ENCODE measurements at places on chromosomes 3 and 15.

DNA sequence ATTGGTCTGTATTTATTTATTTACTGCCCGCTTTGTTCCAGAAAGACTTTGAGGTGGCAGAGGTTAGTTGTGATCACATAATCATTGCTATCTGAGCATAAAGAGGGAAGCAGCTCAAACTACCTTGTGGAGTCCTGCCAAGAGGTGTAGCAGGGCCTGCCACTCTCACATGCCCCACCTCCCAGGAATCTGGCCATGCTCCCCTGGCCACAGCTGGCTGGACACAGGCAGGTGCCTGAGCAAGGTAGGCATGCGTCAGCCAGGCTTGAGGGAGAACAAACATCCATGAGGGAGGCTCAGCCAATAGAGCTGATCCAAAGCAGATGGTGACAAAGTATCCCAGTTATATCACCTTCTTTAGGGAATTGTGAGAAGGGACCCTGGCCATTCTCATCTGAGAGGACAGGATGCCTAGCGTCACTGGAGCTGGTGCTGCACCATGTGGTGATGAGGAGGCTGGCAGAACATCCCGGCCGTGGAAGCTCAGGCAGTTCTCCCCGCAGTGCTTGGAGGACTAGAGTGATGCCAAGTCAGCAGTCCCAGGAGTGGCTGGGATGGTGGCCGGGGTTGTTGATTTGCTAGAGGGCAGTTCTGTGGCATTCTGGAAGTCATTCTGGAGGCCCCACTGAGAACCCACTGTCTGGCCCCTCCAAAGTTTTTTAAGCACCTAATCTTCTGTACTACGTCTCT lies 6.8 kb upstream of the POLG start:
- no peak for DNase-seq

DNA sequence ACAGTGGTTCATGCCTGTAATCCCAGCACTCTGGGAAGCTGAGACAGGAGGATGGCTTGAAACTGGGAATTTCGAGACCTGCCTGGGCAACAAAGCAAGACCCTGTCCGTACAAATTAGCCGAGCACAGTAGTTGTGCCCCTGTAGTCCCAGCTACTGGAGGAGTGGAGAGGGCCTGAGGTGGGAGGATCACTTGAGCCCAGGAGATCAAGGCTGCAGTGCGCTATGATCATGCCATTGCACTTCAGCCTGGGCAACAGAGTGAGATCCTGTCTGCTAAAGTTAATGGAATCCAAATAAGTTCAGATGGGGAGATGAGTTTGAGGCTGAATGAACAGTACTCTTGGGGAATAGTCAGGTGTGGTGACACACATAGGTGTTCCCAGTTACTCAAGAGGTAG lies 14.4 kb downstream of the TRIM71 start:
- no peak for DNase-seq

DNA sequence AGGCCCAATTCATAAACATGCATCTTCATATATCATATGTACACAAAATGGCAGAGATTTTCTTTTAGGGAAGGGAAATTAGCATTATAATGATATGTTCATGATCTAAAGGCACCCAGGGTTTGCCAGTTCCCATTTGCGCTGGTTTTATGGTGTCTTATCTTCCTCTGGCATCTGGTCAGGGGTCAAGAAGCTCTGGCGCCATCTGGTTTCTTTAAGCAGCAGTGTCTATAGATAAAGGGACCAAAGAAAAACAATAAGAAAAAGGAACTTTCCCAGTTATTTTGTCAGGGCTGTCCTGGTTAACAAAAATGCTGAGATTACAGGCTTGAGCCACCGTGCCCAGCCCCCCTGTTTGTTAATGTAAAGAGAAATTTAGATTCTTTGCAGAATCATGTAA lies 3.3 kb upstream of the DCP1A start:
- DNase-seq = no peak

DNA sequence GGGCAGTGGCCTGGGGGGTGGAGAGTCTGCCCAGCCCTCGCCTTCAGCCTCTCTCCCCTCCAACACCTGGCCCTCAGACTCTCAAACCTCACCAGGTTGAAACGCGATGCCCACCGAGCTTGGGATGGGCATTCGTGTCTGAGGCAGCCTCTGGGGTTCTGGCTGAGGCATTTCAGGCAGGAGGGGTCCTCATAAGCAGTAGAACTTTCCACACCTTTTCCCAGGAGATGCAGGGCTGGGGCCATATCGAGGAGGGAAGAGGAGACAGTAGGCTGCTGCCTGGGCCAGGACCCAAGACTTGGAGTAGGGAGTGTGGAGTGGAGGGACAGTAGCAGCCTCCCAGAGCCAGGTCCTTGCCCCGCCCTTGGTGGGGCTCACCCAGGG lies 24.6 kb downstream of the ACAA1 start:
- no peak for DNase-seq

- no peak for DNase-seq
Observed at GRCh38 chr3:101633186-101633585, 43.7 kb downstream of the ZBTB11 start.

GRCh38 chr3:30084971-30085403 lies 521.4 kb upstream of the TGFBR2 start:
- no peak for DNase-seq

DNA sequence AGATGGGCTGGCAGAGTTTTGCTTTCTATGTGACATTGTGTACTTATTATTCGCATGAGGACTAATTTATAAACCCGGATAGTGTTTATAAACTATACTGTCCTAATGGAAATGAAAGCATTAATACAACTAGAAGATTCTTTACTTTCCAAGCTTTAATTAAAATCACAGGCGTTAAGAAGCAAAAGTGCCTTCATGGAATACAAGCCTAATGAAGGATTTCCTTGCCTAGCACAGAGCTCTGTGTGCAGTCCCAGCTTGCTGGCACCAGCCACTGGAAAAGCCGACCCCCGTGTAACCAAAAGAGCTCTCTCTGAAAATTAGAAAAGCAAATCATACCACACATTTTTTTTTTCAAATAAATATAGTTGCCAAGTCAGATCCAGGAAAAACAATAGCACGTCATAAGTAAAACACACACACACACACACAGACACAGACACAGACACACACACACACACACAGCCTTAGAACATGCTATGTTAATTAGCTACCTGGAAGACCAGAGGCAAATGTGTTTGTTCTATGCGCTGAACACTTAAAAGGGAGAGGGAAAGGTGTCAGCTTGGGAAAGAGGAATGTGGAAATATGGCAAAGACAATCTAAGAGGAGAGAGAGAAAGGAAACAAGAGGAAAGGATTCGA lies 1084.2 kb downstream of the TUSC7 start:
- DNase-seq = no peak

DNA sequence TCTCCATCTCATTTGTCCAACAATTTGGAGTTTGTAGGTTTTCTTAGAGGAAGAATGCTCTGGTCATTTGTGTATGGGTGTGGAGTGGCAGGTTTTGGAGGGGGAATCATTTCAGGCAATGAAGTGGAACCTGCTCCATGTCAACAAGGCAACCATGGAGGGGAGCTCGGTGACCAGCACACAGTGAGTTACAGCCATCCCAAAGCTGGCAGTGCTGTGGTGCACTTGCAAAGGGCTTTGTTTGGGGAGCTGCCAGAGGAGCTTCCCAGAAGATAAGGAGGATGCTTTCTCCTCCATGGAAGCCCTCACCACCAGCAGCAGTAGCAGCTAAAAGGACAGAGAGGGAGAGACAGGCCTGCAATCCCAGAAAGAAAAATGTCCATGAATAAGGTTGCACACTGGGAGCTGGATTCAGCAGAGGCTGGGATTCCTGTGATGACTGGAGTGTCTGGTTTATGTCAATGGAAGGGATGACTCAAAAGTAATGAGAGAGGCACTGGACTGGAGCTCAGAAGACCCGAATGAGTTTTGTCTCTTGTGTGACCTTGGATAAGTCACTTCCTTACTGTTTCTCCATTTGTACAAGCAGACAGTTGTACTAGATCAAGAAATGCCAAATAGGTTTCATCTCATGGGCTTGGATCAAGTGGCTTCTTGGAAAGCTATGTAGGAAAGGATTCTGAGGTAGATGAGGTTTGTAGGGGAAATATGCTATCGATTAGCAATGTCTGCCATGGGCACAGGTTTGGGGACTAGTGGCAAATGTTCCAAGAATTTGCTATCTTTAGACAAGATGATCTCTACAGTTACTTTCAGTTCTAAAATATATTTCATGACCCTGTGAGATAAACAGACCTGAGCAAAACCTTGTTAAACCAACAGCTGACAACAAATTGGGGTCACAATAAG lies 27.2 kb upstream of the UBE2Q2 start:
- no peak for DNase-seq

DNA sequence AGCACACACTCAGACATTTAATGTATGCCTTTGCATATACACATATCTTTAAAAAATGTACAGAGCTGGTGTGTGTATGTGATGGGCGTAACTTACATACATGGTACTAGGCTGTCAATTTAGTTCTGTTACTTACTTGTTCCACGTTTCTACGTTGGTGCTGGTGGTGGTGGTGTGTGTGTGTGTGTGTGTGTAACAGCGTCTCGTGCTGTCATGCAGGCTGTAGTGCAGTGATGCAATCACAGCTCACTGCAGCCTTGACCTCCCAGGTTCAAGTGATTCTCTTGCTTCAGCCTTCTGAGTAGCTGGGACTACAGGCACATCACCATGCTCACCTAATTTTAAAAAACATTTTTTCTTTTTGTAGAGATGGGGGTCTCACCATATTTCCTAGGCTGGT lies 64.2 kb downstream of the ISG20 start:
- no peak for DNase-seq

- DNase-seq = no peak
Observed at GRCh38 chr15:93246266-93247242, 157.5 kb upstream of the RGMA start.

DNA sequence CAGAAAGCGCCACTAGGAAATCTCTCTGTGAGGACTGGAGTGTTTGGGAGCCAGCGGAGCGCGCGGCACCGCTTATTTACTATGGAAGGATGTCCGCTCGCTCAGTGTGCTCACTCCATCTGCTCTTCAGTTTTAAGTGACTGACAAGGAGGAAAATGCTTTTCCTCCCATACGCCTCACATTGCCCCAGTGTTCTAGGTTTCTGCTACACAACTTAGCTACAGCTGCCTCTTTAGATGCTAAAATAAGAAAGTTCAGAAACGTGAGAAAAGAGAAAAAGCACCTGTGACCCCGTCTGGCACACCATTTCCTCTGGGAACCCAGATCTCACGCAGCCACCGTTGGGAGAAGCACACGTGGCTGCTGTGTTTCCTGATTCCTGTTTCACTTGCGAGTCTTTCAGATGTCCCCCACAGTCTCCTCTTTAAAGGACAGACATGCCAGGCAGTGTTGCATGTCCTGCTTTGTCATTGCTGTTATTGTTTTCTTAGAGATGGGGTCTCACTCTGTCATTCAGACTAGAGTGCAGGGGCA lies 11.7 kb upstream of the MUSTN1 start:
- no peak for DNase-seq

DNA sequence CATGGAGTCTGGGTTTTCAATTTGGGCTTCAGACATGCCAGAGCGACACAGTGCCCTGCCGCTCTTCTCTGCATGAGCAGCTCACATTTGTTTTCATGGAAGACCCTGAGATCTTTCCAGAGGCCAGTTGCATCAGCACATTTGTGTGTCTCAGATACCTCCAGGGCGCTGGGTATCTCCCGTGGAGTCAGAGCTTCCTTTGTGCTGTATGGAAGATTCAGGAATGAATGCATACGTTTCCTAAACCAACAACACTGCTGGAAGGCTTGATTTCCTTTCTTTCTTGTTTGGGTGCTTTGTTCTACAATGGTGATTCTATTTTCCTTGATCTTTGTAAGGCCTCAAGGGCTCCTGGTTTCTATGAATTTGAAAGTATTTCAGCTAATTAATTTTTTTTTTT lies 106.5 kb downstream of the CACNA2D3 start:
- DNase-seq = no peak

GRCh38 chr3:132616780-132617179 lies 19.7 kb downstream of the ACKR4 start:
- DNase-seq = no peak

DNA sequence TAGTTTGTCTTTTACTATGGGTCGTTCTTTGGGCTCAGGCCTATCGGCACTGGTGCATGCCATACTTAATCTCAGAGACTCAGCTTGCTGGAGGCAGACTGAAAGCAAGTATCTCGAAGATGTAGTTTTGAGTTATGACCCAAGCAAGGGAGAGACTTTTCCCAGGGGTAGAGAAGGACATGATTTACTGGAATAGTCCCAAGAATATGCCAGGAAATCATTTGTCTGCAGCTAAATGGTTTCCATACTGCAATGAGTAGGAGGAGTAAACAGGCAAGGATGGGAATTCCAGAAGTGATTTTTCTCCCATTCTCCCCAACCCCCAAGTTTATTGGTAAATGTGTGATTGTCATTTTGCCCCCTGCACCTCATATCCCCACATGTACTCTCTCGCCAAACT lies 35.4 kb upstream of the LACTB start:
- no peak for DNase-seq

GRCh38 chr3:50617096-50617791 lies at the start of gene MAPKAPK3:
MAPKAPK3 (plus strand) TSS chr3:50617151; CDS start chr3:50617566, 415 bp downstream.
- no peak for DNase-seq

- no peak for DNase-seq
Observed at GRCh38 chr3:112333381-112334317, 693 bp downstream of the CD200 start.

GRCh38 chr3:11230125-11230524 lies 42.1 kb upstream of the ATG7 start:
- DNase-seq = no peak

DNA sequence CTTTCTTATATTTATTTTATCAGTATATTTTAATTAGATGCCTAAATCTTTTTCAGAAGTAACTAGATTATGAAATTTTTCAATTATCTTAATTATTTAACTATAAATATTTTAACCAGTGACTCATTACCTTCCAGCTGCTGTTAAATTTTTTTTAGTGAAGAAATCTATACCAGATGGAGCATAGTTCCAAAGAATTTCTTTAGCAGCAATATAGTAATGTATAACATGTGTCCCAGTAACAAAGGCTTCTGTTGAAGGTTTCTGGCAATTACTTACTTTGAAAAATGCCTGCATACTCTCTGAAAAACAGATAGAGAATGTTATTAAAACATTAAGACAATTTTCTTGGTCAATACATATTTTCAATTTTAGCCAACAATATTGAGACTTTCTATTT lies 45.1 kb upstream of the CP start:
- DNase-seq = no peak

DNA sequence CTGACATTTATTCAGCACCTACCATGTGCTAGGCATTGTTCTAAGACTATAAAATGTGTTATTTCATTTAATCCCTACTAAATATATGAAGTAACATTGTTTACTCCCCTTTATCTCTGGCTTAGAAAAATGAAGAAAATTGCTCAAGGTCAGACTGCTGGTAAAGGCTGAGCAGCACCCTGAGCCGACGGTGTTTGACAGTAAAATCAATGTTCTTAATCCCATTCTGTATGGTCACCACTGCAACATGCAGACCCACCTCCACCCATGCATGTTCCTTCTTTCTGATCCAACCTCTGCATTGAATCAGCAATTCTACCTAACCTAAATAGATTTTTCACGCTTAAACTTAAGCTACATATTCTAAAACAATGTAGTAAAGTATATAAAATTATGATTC lies 216.5 kb downstream of the ZBBX start:
- no peak for DNase-seq

Measured in activated CD8-positive, alpha-beta memory T cell treated with anti-CD3 and anti-CD28 coated beads for 4 hours (primary cell).